ENCODE measurements at places on chromosomes 3 and 15.
A peak's percentile ranks its signal among the peaks of the same experiment; 100 is the strongest.

DNA sequence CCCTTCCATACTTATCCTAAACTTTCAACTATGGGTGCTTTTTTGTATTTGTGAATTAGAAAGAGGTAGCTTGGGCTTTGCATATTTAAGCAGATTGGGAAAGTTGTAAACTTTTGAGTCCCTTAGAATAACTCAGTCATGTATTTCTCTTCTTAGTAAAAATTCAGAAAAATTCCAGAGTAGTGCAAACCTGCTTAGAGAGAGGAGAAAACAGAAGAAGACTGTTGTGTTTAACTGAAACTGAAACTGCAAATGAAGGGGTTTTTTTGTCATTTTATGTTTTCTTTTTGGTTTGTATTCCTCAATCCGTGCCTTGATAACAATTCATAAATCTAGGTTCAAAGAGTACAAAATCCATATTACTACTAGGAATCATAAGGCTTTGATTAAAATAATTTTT lies 31.3 kb downstream of the CD200 start:
- DNase-seq = no peak

DNA sequence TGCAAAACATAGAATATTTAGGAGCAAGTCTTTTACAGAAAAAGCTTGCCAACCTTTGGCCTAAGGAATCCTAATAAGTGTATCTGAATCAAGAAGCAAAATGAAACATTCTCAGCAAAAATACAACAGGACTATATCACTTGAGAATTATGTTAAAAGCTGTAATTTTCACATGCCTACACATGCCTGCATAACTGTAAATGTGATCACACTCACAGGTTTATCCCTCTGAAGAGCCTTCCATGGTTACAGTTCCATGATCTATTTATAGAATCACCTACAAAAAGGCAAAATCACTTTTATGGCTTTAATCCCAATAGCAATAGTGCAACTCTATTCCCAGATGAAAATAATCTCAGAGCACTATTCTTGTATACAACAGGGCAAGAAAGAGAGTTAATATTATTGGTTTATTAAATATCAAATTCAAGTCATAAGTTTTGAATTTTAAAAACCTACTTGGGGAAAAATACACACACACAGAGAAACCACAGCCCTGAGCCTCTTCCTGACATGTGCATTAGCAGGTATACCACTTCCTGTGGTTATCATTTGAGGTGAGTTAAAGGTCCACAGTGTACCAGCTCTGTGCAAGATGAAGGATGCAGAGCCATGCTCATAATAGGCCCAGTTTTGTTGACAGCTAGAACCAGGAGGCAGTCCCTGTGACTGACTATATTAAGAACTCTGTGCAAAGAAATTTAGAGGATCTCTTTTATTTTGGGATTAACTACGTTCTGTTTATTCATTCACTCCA lies 252.5 kb upstream of the TGFBR2 start:
- no peak for DNase-seq

DNA sequence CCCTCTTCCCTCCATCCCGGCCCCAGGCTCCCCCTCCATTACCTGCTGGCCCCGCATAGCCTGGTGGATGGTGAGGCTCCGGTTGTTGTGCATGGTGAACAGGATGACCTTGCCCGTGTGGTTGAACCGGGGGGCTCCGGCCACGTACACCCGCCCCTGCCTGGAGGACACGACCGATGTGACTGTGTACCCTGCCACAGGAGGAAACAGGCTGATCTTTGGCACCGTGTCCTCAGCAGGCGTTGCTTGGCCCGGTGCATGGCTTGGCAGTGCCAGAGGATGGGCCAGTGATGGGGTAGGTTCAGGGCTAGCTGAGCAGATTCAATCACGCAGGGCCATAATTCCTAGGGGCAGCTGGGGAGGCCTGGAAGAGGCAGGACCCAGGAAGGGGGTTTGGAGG lies 58.1 kb downstream of the FEM1B start:
- DNase-seq = no peak

DNA sequence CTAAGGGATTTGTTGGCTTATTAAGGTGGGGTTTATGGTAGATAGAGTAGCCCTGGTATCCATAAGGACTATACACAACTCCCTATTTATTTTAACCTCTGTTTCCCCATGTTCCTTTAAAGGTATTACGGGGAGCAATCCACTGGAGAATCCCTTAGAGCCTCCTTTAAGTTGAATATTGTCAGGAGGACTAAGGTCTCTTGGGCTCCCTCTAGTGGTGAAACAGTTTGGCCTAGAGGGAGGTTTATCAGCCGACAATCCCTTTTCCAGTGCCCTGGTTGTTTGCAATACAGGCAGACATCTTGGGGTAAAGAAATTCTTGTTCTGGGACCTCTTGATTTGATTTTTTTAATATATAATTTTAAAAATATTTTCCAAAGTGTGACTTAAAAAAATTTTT lies 12.9 kb downstream of the OPA1 start:
- peak; percentile 67 for DNase-seq

DNA sequence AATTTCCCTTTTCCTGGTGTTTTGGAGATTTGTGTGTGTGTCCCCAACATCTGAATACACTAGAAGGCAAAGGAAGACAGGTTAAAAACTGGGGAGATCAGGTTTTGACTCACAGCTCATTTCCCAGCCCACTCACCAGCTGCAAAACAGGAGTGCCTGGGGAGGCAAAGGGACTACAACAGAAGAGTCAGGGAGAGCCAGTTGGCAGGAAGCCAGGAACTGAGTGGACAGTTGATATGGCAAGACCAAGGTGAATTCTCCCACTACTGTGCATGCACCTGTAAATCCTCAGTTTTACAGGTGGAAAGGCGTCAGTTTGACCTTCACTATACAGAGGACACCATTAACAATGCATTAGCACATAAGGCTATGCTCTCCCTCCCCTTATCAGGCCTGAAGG lies 901.5 kb upstream of the SEMA6D start:
- no peak for DNase-seq

GRCh38 chr3:184977796-184978195 lies 165.8 kb downstream of the VPS8 start:
- DNase-seq = no peak

DNA sequence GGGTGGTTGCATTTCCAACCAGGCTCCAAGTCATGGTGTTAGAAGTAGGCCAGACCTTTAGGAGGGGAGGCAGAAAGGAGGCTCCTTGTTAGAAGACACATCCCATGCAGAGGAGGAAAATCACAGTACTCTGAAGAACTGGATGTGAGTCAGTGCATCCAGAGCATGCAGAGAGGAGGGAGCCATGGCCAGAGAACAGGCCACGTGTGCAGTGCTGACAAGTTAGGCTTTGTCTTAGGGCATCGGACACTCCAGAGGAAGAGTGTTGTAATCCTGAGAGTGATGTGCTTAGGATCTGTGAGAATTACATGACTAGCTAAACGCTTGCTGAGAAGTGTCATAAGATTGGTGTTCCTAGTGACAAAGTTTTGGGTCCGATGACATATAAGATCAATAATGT lies 456.5 kb upstream of the THRB start:
- no peak for DNase-seq

GRCh38 chr3:120780977-120781376 lies 38.4 kb downstream of the GTF2E1 start:
- DNase-seq = peak; percentile 91

DNA sequence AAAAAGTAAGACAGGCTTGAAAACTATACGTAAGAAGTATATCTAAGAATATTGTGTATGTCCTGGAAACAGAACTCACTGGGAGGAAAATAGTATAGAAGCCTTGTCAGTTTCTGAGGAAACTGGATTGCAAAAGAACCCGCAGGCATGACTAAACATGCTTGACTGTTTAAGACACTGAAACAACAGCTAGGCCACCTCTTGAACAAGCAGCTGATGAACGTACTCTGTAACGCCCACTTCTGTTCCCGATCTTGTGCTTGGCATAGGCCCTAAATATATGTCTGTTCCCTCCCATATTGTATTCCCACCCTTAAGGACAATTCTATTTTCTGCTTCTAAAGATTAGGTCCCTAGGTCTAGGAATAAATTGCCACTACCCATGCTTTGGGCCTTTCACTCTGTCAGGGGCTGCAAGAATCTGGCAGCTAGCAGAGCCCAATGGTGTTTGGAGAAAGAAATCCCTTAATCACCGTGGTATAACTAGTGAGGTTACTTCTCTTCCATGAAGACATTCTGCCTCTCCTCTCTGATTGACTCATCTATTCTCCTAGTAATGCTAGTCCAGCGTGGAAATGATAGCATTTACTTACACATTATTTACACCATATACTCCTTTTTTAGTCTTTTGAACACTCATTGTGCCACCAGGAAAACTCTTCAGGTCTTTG lies 46.2 kb downstream of the CD200 start:
- DNase-seq = peak; percentile 14

DNA sequence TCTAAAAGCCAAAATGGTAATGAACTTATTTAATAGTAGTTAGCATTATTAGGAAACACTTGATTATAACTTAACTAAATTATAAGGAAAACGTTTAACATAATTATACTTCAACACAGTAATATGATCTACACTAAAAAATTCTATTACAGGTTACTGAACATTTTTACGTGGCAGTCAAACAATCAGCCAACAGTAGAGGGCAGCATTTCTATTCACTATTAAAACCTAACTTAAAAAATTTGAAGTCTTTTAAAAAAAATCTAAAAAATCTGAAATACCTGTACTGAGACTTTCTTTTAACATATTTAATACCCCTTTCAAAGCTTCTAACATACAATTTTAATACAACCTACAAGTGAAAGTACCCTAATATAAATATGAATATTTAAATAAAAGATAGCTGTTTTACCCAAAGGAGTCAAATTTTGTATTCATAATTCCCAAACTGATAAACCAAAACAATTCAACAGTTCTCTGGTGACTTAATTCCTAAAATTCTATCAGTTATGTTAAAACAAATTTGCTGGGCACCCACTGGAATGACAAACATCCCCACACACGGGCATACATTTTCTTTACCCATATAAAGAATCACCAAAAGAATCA lies 41.5 kb downstream of the DLG1 start:
- peak; percentile 67 for DNase-seq

- DNase-seq = no peak
These were observed 15.9 kb upstream of the SLC4A7 start for GRCh38 chr3:27500035-27500434.

DNA sequence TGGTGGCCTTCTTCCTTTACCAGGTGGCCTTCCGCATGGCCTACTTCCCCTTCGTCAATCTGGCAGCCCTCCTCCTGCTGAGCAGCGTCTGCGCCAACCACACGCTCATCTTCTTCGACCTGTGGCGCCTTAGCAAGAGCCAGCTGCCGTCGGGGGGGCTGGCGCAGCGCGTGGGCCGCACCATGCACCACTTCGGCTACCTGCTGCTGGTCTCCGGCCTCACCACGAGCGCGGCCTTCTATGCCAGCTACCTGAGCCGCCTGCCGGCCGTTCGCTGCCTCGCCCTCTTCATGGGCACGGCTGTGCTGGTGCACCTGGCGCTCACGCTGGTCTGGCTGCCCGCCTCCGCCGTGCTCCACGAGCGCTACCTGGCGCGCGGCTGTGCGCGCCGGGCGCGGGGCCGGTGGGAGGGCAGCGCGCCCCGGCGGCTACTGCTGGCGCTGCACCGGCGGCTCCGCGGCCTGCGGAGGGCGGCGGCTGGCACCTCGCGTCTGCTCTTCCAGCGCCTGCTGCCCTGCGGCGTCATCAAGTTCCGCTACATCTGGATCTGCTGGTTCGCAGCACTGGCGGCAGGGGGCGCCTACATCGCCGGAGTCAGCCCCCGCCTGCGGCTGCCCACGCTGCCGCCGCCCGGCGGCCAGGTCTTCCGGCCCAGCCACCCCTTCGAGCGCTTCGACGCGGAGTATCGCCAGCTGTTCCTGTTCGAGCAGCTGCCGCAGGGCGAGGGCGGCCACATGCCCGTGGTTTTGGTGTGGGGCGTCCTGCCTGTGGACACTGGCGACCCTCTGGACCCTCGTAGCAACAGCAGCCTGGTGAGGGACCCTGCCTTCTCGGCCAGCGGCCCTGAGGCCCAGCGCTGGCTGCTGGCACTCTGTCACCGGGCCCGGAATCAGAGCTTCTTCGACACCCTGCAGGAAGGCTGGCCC lies 9.9 kb downstream of the DISP2 start:
- DNase-seq = peak; percentile 95

- DNase-seq = no peak
These were observed 35.4 kb downstream of the ARHGAP31 start for GRCh38 chr3:119329551-119329950.

DNA sequence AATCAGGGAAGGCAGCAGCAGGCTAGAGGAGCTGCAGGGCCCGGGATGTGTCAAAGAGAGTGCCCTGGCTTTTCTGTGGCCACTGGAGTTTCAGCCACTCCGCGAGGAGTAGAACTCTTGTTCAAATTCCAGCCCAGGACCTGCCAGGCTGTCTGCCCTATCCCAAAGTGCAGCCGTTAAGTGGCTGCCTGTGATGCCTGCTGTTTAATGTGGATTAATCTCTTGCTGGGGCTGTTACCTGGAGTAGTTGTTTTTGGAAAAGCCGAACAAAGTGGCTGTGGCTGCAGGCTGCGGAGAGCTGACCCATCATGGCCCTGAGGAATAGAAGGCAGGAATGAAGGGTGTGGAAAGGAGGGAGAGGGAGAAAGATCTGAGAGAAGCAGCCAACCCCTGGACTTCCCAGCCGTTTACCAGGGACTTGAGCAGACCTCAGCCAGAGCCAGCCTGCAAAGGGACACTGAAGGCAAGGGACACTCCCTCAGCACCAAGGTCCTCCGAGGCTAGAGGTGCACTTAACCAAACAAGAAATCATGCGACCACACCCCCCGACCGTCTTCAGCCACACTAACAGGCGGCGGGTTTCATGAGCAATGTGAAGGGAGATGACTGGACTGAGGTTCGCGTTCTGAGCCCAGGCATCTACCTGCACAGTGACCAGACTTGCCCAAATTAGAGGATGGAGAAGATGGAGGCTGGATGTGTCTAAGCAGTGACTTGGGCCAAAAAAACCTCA lies 4.7 kb downstream of the CDAN1 start:
- no peak for DNase-seq

DNA sequence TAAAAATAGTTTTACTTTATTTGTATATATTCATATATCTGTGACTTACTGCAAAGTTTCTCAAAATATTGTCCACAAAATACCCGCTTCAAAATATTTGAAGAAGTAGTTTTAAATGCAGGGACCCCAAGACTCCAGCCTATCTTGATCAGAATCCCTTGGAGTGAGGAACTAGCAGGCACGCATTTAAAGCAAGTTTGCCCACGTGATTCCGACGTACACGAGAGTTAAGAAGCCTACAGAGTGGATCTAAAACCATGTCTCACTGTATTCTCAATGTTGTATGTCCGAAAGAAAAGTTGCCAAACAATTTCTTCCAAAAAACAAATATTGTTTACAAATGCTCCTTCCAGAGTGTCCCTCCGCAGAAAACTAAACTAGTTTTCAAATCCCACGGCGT lies 1.7 kb downstream of the GABRB3 start:
- DNase-seq = no peak

DNA sequence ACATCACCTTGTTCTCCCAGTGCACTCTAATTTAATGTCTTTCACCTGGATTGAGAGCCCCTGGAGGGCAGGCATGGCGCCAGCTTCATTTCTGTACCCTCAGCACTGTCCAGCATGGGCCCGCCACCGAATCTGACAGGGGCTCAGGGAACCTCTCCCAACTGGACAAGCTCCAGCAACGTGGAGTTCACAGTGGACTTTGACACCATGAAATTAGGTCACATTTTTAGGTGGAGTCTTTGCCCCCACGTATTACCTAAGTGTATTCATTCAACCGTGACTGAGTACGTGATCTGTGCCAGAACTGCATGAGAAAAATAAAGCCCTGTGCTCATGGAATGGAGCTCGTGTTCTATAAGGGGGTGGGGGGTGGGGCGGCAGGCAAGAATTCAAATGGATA lies 94.1 kb upstream of the ATP2B2 start:
- no peak for DNase-seq

Data from astrocyte of the hippocampus (primary cell).